Erythroblast (primary cell): ENCODE measurements at places on chromosomes 12 and 14.

DNA sequence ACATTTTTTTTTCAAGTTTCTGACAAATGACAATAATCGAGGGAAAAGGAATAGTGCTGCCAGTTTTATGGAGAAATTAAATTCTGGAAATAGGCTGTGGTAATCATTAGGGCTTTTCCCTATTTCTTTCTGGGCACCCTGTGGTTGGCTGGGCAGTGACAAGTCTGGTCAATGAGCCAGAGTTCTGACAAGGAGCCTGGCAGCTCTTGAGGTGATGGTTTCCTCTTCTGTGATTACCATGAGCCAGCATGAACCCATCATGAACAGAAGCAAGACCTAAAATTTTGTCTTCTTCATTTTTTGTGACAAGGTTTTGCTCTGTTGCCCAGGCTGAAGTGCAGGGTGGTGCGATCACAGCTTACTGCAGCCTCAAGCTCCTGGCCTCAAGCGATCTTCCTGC lies 115.8 kb downstream of the TRAFD1 start:
- no peak for DNase-seq

DNA sequence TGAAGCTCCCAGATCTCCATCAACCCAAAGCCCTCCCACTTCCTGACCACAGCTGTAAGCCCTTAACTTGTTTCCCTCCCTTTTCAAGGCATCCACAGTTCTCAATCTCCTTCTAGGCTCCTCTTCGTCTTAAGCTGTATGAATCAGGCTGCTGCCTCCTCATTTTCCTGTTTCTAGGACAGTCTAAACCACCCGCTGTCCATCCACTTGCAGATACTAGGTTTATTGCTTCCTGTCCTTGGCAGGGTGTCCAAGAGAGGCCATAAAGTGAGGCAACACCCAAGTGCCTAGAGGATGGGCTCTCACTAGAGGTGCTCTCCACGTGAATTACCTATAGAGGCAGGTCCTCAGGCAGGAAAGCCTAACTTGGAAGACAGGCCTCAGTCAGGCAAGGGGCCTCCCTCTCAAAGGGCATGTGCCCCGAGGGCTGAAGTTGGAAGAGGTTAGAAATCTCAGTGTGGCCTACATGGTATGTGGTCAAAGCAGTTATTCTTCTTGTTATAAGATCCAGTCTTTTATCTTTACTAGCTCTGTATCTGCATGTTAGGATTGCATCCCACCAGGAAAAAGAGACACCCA lies 8.8 kb upstream of the TMEM106C start:
- no peak for DNase-seq

- peak; percentile 53 for DNase-seq
Measured at GRCh38 chr14:104680806-104681688, 8.4 kb upstream of the INF2 start.

GRCh38 chr14:93028724-93029076 lies 87.0 kb downstream of the ITPK1 start:
- DNase-seq, result no peak

GRCh38 chr12:13595536-13596443 lies 385.6 kb downstream of the GRIN2B start:
- no peak for DNase-seq

DNA sequence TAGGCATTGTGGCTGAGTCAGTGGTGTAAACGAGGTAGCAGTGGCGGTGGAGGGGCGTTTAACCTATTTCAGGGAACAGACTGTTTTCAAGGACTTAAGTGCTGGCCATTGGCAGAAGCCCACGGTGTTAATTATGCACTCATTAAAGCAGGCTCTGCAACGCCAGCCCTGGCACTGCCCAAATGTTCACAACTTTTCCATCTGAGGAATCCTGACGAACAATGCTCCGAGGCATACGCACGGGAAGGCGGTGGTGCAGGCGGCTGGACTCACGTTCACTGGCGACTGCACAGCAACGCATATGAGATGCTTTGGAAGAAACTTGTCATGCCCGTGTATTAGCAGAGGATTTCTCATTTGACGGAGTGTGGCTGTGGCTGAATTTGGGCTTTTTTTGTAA lies 70.6 kb upstream of the SLC24A4 start:
- no peak for DNase-seq

DNA sequence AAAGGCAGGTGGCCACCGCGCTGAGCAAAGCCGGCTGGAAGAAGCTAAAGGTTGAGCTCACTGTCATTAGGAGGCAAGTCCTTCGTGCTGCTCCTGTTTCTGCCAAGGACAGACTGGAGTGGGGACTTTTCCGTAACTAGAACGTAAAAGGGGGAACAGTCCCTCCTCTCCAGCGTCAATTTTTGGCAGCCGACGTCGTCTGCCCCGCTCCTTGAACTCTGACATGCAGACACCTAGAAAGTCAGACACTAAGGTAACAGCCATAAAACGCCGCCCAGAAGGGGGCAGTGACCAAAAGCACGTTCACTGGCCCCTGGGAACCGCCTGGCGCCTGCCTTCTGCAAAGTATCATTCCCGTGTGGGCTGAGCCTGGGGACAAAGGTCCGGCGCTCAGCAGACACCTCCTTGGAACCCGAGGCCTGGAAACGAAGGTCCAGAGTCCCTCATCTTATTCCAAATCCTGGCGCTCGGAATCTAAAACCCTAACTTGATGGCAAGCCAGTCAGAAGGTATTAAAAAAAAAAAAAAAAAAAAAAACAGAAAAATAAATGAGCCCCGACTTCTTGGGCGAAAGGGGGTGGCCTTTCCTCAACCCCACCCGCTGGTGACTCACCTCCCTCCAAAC lies 1.1 kb upstream of the LRP1 start:
- DNase-seq, result peak; percentile 63

DNA sequence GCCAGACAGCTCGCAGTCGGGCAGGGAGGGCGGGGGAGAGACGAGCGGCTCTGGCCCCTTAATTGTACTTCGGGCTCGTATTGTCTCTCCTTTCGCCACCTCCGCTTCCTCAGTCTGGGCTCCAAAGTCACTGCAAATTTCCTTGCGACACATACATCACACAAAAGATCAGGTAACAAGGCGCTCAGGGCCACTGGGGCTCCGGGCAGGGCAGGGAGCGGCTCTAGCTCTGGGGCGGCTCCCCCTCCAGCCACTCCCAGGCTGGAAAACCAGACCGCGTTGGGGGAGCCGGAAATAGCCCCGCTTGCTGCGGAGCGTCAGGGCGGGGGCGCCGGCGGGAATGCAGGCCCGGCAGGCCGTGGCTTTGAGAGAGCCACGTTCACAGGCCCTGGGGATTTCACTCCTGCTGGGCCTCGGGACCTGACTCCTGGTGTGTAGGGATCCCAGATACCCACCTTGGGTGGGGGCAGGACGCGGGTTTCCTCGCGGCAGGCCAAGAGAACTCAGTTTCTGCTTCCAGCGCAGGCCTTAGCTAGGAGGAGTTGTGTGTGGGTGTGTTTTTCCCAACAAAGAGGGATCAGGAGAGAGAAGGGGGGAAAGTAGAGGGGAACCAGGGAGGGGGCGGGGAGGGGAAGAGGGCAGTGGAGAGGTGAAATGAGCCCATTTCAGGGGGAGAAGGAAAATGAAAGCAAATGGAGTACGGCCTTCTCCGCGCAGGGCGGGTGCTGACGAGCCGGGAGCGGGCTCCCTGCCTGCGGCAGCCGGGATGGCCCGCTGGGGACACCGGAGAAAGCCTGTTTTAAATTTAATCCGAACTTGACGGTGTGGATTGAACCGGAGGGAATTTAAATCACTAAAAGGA lies 4.4 kb upstream of the HOXC9 start:
- DNase-seq, result no peak

- no peak for DNase-seq
Measured at GRCh38 chr14:75418850-75419768, 8.7 kb upstream of the JDP2 start.

DNA sequence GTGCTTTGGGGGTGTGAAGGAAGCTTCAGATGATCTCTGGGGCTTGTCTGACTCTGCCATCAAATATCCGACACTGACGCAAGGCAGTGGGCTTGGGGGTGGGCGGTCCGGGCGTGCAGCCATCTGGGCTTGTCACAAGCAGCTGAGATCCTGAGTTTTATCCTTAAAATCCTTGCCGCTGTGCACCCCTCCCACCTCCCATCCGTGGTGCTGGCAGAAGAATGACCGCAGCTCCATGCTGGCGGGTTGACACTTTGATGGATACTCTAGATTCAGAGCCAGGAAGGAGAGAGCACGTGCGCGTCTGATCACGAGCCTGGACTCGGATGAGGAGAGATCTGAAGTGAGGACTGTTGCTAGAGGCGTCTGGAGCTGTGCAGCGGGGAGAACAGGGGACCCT lies 3.0 kb downstream of the ZFYVE21 start:
- no peak for DNase-seq

- DNase-seq, result no peak
Measured at GRCh38 chr12:127885954-127886750, 380.8 kb upstream of the TMEM132C start.

GRCh38 chr12:123253641-123254459 lies 17.8 kb downstream of the CDK2AP1 start:
- no peak for DNase-seq

- DNase-seq, result no peak
Measured at GRCh38 chr14:104435147-104436046, 144.2 kb upstream of the C14orf180 start.

- no peak for DNase-seq
Measured at GRCh38 chr12:126506426-126507182, 1441.4 kb downstream of the AACS start.

GRCh38 chr14:44756554-44756953 lies 205.2 kb downstream of the KLHL28 start:
- no peak for DNase-seq

DNA sequence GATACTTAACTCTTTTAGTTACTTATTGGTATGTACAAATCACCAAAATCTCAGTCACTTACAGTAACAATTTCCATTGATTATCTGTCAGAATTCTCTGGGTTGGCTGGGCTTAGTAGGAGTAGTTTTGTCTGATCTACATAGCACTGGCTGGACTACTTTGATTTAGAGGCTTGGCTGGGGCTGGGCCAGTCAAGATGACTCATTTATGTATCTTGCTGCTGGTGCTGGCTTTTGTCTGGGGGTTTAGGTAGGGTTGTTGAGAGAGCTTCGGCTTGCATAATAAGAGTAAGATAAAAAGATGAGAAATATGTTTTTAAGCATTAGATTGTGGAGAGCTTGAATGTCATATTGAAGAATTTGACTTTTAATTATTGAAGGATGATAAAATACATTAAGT lies 1093.7 kb downstream of the SLC6A15 start:
- no peak for DNase-seq

DNA sequence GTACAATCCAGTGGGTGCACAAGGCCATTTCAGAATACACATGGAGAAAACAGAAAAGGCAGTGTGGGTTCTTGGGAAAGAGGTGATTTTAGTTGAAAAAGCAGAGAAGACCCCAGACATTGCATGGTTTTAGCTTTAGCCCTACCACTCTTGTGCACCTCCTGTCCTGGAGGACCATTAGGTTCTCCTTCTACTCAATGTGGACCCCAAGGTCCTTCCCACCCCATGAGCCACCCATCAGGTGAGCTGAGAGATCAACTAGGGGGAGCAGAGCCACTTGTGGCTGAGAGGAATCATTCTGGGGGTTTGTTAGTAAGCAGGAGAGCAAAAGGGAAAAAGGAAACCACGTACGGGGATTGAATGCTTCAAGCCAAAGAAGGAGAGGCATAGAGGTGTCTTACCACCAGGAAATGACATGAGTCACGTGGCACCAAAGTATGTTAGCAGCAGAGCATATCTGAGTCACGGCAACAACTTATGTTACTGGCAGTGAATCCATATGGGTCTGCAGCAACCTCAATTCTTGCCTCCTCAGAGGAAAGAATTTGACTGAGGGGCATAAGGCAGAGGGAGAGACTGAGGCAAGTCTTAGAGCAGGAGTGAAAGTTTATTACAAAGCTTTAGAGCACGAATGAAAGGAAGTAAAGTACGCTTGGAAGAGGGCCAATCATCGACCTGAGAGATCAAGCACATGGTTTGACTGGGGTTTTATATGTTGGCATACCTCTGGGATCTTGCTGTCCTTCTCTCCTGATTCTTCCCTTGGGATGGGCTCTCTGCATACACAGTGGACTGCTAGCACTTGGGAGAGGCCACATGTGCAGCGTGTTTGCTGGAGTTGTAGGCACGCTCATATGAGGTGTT lies 73.9 kb downstream of the HSD17B6 start:
- no peak for DNase-seq
